HuH-7.5 (cell line): ENCODE measurements at places on chromosomes 5 and 9.

GRCh38 chr9:100474924-100475276 lies 2.0 kb downstream of the TMEFF1 start:
- DNase-seq = no peak

DNA sequence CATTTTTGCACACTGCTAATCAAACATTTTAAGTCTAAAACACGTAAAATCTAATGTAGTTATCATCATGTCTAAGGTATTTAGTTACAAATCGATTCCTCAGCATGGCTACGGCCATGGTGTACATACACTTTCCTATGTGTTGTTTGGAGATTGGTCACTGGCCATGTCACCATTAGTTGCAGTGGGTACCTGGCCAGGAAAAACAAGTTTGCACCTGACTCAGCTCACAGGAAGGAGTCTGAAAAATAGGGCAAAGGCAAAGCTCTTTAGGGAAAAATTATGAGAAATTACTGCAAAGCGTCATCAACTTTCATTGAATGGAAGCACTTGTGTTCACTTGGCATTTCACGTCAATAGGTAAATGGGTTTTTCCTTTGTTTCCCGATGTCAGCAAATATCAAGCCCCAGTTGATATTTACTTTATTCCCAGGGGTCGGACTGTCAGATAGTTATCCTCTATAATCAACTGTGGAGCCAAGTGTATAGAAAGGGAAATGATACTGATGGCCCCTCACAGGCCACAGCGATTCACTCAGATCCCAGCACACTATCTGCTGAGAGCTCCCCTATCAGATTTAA lies 626.0 kb upstream of the ADAMTS16 start:
- DNase-seq = no peak

DNA sequence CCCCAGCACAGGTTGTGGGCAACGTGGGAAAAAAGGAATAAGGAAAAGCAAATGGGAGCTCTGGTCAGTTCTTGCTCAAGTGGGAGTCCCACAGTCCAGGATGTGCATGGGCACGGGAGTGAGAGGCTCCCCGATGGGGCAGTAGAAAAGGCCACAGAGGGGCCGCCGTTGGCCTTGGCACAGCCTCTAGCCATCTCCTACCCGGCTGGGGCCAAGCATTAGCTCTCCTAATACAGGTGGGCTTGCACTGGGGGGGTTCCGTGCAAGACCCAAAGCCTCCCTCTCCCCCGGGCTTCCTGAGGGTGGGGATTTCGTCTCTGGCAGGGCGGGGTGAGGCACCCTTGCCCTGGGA lies 212.2 kb upstream of the MVB12B start:
- no peak for DNase-seq

- DNase-seq = no peak
Measured at GRCh38 chr9:21669701-21670100, 132.7 kb upstream of the MTAP start.

GRCh38 chr5:142176255-142176654 lies 67.7 kb downstream of the NDFIP1 start:
- DNase-seq = no peak

DNA sequence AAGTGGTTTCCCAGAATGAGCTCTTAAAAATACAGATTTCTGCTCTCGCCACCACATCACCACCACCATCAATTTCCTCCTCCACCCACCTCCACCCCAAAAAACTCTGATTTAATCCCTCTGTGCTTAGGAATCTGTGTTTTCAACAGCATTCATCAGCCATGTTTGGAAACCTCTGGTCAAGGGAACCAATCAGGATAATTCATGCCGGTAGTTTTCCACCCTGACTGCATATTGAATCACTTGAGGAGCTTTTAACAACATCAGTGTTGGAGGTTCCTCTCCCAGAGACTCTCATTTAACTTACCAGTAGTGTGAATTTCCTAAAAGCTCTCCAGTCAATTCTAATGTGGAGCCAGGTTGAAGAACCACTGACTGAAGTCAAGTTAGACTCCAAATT lies 46.0 kb upstream of the DAB2 start:
- no peak for DNase-seq

DNA sequence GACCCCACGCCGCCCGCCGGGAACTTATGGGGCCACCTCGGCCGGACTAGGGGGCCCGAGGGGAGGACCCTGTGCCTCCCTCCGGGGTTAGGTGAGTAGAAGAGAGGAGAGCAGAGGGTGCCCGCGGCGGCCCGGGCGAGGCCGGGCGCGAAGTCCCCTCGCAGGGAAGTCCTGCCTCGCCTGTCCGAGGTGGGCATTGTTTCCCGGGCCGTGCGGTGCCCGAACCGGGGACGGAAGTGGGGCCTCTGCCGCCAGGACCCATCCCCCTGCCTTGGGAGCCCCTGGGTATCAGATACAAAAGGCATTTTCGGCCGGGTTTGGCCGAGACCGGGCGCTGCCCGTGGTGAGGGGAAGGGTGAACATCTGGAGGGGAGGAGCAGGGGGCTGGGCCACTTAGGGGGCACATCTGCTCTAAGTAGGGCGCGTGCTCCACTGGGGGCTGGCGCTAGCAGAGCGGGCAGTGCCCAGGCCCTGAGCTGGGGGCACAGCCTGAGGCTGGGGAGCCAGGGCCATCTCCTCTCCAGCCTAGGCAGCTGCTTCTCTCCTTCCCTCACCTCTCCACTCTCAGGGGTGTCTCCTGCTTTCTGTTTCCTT lies 48.2 kb downstream of the DAB2IP start:
- DNase-seq = no peak

DNA sequence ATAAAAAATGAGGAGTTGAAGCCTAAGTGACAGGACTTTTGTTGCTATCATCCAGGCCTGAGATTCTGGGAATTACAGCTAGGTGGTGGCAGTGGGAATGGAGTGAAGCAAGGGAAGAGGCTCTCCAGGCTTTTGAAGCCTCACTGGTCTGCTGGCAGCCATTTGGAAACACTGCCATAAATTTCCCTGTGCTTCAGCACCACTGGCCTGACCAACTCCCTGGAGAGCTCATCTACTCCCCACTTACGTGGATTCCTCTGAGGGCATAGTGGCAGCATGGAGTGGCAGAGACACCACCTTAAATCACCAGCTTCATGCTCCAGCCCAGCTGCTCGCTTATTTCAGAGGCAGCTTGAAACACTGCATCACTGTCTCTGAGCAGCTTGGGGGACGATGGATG lies 518.2 kb downstream of the TLR4 start:
- no peak for DNase-seq

DNA sequence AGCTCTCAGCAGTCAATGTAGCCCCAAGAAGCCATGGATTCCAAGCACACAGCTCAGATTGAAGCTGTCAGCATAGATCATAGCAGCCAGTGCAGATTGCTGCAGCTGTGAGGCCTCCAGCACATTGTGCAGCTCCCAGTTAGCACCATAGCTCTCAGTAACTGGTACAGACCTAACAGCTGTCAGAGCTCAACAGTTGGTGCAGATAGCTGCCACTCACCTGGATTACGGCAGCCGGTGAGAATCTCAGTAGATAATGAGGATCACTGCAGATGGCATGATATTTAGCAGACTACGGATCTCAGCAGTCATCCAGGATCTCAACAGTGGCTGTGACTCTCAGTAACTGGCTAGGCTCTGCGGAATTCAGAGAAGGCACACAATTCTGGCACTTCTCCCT lies 500.4 kb downstream of the TUSC1 start:
- DNase-seq = no peak

- no peak for DNase-seq
Measured at GRCh38 chr9:135649508-135649907, 10.2 kb upstream of the GLT6D1 start.

GRCh38 chr5:2240118-2240904 lies 357.6 kb upstream of the IRX4 start:
- DNase-seq = no peak

- no peak for DNase-seq
Measured at GRCh38 chr5:150461231-150461630, 11.7 kb upstream of the RPS14 start.

DNA sequence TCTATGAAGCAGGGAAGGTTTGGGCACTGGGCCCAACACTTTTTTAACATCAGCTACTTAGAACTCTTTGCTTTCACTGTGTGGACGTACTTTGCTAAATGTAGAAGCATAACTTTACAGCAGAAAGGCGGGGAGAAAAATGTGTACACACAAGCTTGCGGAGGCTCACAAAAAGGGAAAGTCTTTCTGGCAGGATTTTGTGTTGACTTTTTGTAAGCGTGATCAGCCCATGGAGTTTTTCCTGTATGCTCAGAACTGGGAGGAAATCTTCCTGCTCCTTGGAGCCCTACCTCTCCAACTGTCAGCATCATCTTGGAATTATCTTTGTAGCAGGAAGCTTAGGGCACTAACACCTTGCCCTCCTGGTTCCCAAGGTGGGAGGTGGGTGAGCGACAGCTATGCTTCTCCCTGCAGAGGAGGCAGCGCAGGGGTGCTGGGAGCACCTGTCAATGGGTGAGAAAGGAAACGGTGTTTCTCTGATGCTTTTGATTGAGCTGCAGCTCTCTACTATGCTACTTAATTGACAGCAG lies 321.9 kb downstream of the GADD45G start:
- DNase-seq = no peak

DNA sequence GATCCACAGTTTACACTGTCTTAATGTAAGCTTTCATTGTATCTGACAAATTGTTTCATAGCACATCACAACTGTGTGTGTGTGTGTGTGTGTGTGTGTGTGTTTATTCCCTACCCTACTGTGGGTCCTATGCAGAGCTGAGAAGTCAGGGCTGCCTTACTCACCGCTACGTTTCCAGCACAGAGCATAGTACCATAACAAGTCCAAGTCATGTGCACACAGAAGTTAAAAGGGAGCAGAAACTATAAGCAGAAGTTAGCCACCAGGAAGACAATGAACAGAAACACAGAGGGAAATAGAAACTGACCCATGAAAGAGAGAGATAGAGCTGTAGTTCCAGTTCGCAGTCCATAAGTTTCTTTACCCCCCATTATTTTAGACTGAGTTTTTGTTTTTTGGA lies 38.2 kb upstream of the DMXL1 start:
- no peak for DNase-seq

DNA sequence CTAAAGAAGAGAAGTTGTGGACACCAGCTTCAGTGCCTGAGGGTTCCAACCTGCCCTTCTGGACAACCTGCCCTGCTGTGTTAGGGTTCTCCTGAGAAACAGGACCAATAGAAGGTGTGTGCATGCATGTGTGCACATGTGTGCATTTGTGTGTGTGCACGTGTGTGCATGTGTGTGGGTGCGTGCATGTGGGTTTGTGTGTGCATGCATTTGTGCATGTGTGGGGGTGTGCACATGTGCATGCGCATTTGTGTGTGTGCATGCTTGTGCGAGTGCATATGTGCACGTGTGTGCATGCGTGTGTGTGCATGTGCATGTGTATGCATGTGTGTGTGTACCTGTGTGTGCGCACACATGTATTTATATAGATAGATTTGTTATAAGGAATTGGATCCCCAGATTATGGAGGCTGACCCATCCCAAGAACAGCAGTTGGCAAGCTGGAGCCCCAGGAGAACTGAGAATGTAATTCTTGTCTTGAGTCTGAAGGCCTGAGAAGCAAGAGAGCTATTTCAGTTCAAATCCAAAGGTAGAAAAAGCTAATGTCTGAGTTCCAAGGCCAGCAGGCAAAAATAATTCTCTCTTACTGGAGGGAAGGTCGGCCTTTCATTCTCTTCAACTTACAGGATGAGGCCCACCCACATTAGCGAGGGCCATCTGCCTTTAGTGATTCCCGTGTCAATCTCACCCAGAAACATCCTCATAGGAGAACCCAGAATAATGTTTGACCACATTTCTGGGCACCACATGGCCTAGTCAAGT lies 62.9 kb upstream of the SYNPO start:
- DNase-seq = no peak

- DNase-seq = no peak
Measured at GRCh38 chr5:72516916-72517315, 9.7 kb upstream of the ZNF366 start.

- DNase-seq = no peak
Measured at GRCh38 chr9:107784235-107784958, 294.8 kb upstream of the KLF4 start.
